ENCODE measurements at places on chromosomes 6 and 20.

DNA sequence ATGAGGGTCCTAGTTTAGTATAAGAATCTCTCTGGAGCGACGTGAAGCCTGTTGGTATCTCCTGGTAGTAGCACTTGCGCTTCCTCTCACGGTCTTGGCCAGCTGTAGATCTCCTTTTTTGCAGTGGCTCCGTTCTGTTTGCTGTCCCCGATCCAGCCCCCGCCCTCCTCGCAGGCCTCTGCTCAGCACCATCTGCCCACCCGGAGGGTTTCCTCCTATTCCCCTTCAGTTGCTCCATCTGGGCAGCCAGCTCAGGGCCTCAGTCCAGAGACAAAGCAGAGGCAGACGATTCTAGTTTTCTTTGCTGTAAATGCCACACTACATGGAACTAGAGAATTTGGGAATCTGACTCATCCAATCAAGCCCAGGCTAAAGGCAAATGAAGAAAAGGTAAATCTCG is 126.6 kb downstream of the TIAM2 start:
- no peak for DNase-seq

DNA sequence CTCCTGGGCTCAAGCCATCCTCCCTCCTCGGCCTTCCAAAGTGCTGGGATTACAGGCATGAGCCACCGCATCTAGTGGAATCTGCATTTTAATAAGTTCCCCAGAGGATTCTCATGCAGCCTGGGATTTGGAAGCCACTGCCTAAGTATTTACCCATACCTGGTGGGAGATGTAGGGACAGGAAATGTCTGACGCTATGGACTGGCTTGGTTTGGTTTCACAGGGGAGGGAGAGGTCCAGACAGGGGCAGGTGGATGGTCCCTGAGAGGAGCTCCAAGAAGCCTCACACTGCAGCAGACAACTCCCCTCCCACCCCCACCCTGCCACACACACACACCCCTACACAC is 4.4 kb downstream of the VSTM2L start:
- no peak for DNase-seq

DNA sequence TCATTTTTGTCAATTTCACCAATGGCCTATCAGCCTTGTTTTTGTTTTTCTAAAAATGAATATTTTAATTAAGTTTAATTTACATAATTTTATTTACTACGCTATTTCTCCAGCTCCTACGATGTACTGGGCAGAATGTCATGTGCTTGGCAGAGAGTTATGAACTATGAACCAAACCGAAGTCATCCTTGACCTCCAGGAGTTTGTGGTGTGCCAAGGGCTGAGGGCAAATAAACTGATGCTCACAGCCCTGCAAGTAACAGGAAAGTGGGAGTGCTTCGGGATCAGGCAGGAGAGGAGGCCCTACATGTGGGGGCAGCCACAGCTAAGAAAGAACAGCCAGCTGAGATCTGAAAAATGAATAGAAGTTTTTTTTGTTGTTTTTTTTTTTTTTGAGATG is 38.6 kb downstream of the ZNF217 start:
- no peak for DNase-seq

DNA sequence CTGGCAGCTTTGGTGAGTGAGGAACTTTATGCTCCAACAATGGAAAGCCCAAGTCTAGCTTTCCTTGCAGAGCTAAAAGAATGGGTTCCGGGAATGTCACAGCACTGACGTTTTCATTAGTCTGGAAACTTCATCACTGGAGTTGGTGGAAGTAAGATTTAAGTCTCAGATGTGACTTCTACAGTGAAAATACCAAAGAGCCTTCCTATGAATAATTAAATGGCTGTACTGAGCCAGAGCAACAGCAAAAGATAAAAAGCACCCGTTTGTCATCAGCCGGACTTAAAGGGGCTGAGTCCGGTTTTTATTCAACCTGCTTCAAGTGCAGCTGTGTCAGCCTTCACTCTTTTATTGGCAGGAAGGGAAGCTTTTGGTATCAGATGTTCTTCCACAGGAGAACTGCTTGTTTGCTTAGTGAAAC is 46.5 kb upstream of the SHLD1 start:
- DNase-seq, result no peak

- DNase-seq, result no peak
Measured at GRCh38 chr20:34517114-34517505, 888 bp downstream of the DYNLRB1 start.

- DNase-seq, result no peak
Measured at GRCh38 chr6:33547499-33547898, 32.6 kb downstream of the BAK1 start.

- no peak for DNase-seq
Measured at GRCh38 chr20:49098136-49098535, 52.0 kb downstream of the CSE1L start.

- DNase-seq, result peak; percentile 72
Measured at GRCh38 chr20:60138256-60139220, 180.3 kb downstream of the CDH26 start.

DNA sequence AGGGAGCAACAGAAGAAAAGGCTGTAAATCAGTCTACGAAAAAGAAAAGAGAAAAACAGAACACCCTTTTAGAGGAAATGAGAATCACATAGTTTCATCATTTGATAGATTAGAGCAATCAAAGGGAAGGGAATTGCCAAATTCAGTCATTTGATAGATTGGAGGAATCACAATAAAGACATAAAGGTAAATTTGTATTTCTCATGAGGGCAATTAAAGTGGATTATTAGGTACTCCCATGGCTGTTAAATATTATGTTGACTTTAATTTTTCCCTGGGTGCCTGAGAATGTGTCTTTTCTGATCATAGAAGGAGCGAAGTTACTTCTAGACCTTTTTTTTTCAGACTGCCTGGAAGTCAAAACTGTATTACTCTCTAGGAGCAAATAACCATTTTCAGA is 1145.7 kb downstream of the EPHA7 start:
- no peak for DNase-seq

DNA sequence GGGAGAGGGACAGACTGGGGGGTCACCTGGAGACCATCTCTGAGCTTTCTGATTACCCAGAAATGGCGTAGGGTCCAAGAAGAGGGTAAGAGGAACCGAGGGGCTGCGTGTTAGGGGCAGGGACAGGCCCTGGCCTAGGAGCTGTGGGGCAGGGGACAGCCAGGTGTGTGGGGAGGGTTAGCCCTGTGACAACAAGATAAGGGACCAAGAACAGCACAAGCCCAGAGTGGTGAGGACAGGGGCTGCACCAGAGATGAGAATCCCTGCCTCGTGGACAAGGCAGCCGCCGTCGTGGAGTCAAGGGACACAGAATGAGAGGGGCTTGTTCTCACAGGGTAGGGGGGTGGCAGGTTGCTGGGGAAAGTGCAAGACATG is 449 bp upstream of the AVP start:
- no peak for DNase-seq

- DNase-seq, result no peak
Measured at GRCh38 chr20:44734938-44735337, 10.7 kb upstream of the KCNK15 start.

DNA sequence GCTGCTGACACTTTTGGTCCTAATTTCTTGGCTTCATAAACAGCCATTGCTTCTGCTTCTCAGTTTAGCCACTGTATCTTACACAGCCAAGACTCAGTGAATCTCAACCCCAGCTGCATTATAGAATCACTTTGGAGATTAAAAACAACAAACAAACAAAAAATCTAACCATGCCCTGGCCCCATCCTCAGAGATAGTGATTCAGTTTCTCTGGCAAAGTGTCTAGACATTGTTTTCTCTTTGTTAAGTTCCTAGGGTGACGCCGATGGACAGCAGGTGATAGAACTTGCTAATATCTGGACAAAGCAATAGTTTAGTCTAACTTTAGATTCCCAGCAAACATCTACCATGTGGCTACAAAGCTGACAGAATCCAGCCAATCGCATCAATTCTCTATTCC is 2.9 kb downstream of the ADGRF5 start:
- DNase-seq, result no peak

DNA sequence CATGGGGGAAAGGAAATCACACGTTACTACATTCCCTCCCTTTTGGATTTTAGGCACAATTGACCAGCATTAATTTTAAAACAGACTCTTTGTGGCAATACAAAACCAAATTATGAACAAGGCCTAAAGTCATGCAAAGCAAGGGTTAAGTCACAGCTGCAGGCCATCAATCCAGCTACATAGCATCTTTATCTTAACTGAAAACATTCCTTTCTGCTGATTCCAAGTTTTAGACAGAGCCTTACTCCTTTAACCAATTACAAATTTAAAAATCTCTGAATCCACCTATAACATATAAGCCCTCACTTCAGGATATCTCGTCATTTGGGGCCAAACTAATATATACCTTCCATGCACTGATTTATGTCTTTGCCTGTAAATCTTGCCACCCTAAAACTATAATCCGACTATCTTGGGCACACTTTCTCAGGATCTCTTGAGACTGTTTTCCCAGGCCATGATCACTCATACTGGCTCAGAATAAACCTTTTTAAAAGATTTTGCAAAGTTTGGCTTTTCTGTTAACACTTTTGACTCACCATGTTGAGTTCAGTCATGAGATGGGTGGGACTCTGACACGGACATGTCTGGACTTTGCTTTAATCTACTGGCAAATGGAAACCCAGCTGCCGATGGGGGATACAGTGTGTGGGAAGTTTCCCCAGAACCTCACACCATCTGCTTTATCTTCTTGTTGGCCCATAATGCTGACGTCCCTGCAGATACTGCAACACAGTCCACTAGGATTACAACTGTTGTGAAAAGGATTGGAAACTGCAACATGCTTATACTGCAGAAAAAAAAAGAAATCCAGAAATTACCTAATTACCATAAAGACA is 757.0 kb downstream of the PTPRT start:
- no peak for DNase-seq

GRCh38 chr20:22408521-22409402 is 175.6 kb downstream of the FOXA2 start:
- DNase-seq, result no peak

DNA sequence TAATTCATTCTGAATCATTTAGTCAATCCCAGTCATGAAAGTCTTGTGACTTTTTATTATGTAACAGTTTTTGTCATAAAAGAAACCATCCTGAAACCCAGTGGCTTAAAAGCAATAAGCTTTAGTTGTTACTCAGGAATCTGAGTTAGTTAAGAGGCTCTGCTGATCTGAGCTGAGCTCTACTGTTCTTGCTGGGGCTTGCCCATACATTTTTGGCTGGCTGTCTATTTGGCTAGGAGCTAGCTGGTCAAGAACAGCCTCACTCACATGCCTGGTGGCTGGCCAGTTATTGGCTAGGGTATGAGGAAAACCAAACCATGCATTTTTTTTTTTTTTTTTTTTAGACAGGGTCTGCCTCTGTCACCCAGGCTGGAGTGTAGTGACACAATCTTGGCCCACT is 10.6 kb downstream of the TCF21 start:
- no peak for DNase-seq

DNA sequence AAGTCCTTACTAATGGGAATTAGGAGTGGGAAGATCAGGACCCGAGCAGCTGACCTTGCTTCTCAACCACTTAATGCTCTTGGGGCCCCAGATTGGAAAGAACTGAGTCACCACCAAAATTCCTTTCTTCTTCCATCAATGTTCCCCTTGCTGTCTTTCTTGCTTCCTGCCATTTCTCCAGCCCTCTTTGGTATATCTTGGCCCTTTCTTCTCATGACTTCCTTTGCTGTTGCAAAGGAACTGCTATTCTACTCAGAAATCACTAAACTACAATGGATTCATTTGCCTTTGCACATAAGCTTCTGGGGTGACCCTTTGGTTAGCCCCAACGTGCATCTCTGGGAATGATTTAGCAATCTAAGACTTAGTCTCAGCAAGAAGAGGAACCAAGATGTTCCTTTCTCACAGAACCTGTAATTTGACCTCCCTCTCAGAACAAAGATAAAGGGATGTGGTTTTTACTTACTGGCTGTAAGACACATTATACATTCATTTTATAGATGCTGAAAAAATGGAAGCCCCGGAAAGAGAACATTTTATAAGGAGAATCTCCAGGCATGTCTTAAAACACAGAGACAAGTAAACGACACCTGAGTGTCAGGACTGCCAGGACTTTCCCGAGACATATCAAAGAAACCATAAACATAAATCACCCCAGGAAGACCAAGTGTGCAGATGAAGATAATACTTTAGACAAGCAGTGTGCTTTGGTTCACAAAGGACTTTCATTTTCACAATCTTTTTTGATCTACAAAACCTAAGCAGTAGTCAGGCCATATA is 99.0 kb upstream of the TNFAIP3 start:
- no peak for DNase-seq

- no peak for DNase-seq
Measured at GRCh38 chr20:63733579-63734081, 2.8 kb upstream of the LIME1 start.

DNA sequence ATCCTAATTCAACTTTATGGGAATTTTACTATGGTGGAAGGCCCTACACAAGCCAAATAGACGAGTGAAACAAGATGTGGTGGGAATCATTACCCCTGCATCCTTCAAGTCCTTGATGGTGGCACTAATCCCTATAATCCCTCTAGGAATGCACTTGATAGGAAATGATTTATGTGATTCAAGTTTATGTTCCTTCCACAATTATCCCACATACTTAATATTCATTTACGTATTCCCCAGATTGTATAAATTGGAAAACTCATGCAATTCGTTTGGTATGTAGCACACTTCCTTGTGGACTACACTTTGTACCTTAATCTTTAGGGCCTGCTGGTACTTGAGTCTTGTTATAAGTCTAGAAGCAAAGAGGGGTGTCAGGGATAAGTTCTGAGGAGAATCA is 40.8 kb downstream of the PKIB start:
- DNase-seq, result no peak

DNA sequence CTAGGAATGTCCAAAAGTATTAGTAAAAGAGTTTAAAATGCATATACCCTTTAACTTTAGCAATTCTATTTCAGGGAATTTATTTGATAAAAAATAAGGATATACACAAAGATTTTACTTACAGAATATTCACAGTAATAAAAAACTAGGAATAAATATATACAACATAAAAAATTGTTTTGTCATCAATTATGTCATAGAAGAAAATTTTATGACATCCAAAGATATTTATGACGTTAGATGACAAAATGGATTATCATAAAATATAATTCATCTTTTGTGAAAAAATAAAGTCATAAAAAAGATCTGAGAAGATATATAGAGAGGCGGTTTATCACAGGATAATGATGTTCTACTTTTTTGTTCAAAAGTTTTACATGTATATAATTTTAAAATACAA is 32.0 kb upstream of the TCF21 start:
- no peak for DNase-seq

GRCh38 chr6:160110586-160111123 is 11.0 kb upstream of the SLC22A1 start:
- DNase-seq, result no peak

All from aorta (tissue), 5 donors.